Stimulated activated effector memory CD8-positive, alpha-beta T cell treated with anti-CD3 and anti-CD28 coated beads, Interleukin-12 subunit alpha, Interleukin-12 subunit beta, amount 100 ng/mL, for 72 hours (primary cell): ENCODE measurements at places on chromosomes 12 and 14.

GRCh38 chr12:111330800-111331752 is 37.8 kb downstream of the PHETA1 start:
- no peak for DNase-seq

DNA sequence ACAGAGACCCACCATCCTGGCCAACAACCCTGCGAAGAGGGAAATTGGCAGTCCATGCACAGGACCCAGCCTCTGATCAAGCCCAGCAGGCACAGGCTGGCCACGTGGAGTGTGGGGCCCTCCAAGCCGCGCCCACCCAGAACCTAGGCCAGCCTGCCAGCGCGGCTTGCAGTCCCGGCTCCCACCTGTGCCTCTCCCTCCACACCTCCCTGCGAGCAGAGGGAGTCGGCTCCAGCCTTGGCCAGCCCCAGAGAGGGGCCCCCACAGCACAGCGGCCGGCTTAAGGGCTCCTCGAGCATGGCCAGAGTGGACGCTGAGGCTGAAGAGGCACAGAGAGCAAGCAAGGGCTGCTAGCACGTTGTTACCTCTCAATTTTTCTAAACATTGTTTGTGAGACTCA is 373.4 kb downstream of the NELL2 start:
- DNase-seq: no peak

DNA sequence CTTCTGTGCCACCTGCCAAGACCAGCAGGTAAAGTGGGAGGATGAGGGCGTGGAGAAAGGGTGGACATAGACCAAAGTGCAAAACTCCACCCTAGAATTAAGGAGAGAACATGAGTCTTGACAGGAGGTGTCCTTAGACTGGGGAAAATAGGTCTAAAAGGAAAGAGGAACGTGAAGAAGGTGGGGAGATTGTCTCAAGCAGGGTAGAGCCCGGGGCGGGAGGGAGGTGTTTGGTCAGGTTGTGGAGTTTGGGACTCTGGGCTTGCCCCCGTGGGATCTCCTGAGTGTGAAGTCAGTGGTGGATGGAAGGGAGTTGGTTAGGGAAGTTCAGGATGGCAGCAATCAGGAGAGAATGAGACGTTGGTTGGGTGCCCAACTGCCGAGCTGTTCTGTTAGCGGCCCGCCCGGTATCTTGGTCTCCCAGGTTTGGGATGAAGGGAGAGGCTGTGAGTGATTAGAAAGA is 386 bp downstream of the DGKA start:
- no peak for DNase-seq

GRCh38 chr12:122116707-122117535 is 38.4 kb downstream of the MLXIP start:
- no peak for DNase-seq

DNA sequence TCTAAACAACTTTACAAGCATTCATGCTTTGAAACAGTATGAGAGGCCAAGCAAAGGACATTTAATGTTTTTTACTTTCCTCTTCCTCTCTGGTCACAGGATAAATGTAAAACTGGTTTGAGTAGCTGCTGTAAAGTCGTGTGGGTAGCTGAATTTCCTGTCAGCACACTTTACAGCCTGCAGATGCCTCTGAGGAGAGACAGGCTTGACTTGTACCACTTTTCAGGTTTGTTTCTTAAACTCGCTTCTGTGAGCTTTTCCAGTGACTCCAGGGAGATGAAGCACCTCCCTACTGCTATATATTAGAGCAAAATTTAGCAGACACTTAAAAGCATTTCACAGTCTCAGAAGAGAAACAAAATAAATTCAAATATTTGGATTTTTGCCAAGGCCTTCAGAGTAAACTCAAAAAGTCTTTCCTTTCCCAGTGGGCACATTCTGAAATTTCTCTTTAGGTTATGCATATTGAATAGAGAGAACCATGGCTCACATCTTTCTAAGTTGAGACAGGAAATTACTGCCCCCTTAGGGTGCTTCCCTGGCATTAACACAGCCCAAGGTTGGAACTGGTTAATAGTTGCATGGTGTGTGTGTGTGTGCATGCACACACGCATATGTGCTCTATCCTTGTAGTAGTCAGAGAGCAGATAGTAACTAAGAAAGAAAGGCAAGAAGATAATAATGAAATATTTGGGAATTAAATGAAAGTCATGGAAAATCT is 557.3 kb upstream of the MIS18BP1 start:
- DNase-seq: no peak

DNA sequence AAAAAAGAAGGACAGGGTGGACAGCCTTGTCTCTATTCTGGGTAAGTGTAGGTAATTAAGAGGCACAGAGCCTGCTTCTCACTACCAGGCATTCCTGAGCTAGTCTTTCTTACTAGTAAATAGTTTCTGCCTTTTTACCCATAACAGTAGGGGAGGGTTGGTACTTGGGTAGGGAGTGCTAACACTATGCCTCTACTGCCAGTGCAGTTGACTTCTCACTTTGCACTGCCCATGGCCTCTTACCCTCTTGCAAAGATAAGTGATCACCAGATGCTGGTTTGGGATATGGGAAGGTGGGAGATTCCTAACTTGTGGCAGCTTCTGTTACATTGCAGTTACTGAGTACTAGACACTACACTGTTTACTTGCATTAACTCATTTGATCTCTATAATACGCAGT is 11.6 kb downstream of the AHSA1 start:
- DNase-seq: no peak

GRCh38 chr12:102406033-102406584 is 74.3 kb downstream of the IGF1 start:
- no peak for DNase-seq

GRCh38 chr12:29241821-29242591 is 92.9 kb downstream of the FAR2 start:
- DNase-seq: no peak
